GM04503 (cell line): ENCODE measurements at places on chromosomes 16 and 17.
A peak's percentile ranks its signal among the peaks of the same experiment; 100 is the strongest.

DNA sequence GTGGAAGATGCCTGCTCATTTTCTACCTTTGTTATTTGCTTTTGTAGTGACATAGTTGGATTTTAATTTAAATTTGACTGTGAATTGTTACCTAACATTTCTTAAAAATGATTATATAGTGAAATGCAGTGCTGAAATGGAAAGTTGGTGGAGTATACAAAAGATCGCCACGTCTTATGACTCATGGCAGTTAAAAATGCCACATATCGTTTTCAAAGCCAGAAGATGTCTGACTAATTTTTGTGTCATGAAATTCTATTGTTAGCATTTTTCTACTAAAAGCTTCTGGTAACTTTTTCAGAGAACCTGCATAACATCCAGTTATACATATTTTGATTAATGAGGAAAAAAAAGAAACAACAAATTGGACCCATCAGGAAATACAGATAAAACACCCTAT is 20.6 kb downstream of the MAP2K4 start:
- peak; percentile 51 for DNase-seq

- DNase-seq, result no peak
Measured at GRCh38 chr16:86620184-86620583, 41.8 kb downstream of the FOXL1 start.

DNA sequence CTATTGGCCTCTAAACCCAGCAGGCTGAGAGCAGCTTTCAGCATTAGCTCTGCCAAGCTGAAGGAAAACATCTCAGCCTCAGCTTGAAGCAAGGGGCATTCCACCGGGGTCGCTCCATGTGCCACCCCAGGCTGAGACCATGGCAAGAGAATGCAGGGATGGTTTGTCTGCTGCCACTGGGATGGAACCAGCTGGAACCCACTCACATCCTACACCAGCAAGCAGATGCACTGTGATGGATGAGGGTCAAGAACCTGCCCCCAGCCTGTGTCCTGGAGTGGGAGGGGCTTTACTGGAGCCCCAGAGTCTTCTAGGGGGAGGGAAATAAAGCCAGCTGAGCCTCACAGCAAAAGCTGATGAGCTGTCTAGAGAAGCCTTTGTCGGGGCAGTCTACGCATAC is 51.9 kb downstream of the C16orf95 start:
- DNase-seq, result no peak

GRCh38 chr16:28930652-28931051 is 1.1 kb upstream of the CD19 start:
- no peak for DNase-seq

GRCh38 chr16:79870016-79870886 is 269.7 kb upstream of the MAF start:
- no peak for DNase-seq

GRCh38 chr17:27496005-27496404 is 39.8 kb downstream of the KSR1 start:
- DNase-seq, result no peak

DNA sequence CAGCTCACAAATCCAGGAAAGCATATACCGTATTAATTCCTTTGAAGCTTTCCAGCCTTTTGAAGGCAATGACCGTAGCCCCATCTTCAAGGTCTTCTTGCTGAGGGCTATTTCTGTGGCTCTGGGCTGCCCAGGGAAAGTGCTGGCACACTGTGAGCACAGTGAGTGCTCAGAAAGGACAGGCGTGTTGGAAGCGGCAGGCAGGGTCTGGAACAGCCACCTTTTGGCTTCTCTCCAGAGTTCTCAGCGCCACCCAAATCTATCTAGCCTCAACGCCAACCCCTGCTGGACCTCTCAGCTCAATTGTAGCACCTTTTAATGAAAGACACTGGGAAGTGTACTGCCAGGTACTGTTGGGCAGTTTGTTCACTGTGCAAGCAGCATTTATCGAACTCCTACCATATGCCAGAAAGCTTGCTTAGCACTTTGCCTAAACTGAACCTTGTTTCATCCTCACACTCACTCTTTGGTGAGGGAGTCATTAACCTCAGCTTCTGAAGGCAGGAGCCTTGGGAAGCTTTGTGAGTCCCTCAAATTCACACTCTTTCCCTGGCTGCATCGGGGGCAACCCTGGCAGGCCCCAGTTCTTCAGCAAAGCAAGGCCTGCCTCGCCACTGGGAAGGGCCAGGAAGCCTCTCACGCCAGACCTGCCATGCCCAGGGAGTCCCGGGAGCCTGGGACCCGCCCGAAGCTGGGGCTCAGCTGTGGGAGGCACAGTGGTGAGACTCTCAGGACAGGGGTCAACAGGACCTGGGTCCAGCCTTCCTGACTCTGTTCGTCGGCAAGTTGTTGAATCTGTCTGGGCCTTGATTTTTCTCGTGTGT is 13.5 kb upstream of the CIBAR2 start:
- DNase-seq, result no peak

DNA sequence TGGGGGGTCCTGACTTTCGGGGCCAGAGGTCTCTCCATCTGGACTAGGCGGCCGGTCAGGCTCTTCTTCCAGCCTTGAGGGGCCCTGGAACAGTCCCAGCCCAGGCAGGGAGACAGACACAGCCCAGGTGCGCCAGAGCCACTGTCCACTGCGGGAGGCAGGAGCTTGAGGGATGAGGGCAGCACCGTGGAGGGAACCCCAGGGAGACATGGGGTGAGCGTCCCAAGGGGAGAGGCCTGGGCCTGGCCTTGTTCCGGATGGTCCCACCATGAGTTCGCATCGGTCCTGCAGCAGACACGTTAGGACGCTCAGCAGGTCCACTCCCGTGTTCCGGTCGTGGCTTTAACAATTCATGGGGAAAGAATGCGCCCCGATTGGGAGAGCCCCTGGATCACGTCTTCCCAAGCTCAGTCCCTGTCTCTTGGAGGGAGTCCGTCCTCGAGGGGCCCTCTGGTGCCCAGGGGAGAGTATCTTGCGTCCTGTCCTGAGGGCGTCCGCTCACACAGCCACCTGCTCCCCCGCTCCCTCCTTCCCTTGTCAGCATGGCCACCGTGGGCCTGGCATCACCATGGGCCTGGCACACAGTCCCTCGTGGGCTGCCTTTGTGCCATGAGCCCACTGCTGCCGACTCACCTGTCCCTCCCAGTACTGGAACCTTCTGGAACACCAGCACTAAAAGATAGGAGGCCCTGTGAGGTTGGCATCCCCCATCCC is 6.7 kb upstream of the NUDT16L1 start:
- no peak for DNase-seq

DNA sequence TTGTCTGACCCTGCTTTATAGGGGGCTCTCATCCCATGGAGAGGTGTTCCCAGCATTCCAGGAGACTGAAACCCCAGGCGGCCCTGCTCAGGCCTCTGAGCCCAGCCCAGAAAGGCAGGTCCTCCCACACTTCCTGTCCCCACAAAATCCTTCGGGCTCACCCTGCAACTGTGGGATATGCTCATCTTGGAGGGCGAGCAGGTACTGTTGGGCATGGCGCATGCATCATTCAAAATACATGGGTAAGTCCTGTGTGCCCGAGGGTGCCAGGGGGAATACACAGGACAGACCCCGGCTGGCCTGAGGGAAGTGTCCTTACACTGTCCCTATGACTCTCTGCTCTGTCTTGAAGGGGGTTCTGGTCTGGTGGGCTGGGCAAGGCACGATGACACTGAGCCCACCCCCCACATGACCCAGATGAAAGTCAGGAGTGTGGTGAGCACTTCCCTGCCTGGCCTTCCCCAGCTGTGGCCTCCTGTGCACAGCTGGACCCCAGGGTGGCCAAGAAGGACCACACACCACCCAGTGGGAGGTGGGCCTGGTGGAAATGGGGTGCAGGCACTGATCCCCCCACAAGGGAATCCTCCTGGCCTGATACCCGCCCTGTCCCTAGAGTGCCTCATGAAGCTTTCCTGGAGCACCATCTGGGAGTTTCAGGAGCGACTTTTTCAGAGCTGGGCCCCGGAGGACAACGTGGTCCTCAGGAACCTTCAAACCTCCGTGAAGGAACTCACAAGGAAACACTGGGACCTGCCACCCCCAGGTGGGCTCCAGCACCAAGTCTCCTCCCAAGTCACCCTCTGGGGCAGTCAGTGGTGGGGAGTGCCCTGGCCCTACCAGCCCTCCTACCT is 46.7 kb downstream of the USP22 start:
- no peak for DNase-seq

DNA sequence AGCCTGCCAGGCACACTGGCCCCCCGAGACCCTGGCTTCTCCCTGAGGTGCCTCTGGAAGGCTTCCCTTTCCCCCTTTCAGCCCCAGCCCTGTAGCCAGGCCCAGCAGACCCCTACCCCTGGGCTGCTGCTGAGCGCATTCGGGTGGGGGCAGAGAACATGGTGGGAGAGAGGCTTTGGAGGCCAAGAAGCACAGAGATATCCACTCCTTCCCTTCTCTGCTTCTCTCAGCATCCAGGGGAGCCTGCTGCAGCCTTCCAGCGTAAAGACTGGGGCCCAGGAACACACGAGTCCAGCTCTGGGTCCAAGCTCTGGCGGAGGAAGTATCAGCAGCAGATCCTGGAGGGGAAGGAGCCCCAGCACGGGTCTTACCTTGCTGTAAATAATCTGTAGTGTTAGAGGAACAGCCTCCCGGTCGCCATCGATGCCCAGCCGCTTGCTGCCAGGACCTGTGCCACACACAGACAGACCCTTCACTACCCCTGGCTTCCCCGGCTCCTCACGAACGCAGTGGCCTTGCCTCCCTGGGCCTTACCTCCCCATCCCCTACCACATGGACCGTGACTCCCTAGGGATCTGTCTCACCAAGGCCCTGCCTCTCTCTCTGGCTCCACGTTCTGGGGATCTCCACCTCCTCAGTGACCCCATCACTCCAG is 17.0 kb upstream of the PIK3R6 start:
- DNase-seq, result no peak

DNA sequence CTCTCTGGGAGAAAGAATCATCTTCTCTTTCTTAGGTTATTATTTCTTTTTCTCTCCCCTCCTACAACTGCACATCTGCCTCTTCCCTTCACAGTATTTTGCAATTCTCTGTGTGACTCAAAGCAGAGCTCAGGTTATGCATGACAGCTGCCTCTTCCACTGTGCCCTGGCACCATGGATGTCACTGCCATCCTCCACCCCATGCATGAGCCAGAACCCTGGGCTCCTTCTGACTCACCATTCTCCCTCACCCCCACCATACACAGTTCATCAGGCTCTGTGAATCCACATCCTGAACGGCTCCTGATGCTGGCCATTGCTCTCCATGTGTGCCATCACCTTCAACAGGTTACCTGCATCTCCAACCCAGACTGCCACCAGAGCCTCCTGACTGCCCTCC is 23.9 kb downstream of the CA10 start:
- DNase-seq, result no peak

DNA sequence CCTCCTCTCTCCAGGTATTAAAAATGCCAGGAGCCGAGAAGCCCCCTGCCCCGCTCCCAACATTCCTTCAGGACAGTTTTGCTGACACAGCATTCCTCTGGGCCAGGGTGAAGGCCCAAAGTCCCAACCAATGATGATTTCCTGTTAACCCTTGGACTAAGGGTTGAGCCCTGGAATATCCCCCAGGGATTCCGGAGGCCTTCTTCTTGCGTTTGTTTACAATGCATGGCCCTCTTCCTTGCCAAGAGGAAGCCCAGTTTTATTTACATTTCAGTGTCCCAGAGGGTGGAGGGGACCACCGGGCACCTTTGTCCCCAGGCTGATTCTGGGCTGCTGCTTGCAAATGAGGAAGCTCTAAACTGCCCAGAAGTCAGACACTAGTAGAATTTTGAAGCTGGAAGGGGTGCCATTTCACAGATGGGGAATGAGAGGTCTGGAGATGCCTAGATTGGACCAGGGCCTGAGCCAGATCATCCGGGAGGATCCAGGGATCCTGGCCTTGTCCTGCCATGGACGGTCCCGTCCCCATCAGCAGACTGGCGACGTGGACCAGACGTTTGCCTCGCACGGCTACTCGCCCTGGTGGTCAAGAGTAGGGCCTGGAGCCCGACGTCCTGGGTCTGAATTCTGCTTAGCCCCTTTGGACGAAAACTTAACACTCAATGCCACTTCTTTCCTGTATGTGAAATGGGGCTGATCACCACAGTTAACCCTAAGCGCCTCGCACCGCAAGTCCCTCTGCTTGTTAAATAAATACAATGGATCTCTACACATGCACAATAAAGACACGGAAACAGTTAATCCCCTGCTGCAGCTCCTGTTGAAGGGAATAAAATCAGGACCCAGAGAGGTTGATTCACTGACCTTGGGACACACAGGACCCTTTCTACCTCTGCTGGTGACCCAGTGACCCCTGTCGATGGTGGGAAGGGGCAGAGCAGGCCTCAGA is 55.6 kb upstream of the CIBAR2 start:
- no peak for DNase-seq

GRCh38 chr17:41492771-41493170 is 3.1 kb upstream of the KRT36 start:
- DNase-seq, result no peak

- DNase-seq, result peak; percentile 11
Measured at GRCh38 chr16:59148769-59149155, 414.6 kb upstream of the GOT2 start.

DNA sequence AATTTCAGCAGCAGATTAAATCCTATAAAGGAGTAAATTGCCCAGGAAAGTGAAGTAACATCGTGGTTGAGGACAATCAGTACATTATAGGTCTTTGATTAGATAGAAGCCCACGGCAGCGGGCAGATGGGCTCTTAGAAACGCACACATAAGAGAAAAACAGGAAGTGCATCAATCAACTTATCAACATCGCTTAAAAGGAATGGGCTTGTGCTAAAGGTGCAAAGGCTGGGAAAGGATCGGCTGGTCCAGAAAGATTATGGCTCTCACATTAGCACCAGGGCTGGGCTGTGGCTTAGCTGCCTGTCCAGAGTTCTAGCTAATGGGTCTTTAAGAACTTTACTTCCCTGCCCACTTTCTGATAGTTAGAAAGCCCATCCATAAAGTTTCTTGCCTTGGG is 292.0 kb upstream of the TNRC6C start:
- DNase-seq, result no peak

DNA sequence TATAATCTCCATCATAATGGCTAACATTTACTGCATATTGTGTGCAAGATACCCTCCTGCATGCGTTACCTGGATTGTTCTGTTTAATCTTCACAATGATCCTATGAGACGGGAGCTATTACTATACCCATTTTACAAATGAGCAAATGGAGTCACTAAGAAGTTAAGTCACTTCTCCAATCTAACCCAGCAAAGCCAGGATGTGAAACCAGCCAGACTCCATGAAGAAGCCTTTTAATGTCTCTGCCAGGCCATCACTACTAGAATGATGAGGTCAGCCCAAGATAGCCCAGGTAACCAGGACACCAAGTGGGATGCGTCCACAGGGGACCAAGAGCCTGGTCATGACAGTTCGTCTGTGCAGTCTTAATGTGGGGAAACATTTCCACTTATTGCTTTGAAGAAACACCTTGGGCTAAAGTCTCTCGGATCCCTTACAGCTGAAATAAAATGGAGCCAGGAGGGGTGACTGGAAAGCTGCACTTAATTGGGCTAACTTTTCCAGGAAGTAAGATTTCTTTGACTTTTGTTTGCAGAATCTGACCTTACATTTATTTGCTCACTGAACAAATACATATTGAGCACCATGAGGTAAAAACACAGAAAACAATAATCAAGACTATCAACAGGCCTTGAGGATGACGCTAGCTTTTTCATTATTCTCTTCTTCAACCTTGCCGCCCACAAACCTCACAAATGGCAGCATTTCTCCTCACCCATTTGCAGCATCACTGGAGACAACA is 926 bp upstream of the SHCBP1 start:
- DNase-seq, result no peak
